DND-41 (cell line): ENCODE measurements at places on chromosomes 11 and 22.

DNA sequence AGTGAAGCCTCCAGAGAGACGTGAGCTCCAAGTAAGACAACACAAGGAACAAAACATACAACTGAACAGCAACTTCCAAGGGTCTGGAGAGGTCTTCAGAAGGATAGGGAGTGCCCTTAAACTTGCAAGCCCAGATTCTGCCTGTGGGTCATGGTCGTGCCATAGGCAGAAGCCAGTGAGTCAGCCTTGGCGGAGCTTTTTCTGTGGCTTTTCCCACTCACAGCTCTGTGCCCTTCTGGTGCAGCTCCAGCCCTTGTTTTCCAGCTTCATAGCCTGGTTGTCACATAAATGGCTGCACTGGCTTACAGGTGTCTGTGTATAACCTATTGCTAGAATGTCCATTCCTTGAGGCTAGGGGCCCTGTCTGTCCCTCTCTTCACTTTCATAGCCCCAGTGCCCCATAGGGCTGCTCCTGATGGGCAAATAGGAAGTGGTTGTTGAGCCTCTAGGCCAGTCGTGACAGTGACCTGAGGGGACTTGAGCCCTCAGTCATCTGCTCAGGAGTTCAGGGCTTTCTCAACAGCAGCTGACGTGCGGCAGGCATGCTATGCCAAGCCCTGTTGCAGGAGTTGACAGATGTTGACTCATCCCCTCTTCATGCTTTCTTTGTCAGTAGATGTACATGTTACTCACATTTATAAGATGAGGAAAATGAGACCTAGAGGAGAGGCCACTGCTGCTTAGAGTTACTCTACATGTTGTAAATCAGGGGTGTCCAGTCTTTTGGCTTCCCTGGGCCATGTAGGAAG is 7.4 kb downstream of the MED15 start:
- DNase-seq = no peak

- no peak for DNase-seq
These were observed 17.1 kb upstream of the DGKZ start for GRCh38 chr11:46330154-46330553.

GRCh38 chr11:33967451-33967850 is 75.6 kb upstream of the LMO2 start:
- DNase-seq = no peak

DNA sequence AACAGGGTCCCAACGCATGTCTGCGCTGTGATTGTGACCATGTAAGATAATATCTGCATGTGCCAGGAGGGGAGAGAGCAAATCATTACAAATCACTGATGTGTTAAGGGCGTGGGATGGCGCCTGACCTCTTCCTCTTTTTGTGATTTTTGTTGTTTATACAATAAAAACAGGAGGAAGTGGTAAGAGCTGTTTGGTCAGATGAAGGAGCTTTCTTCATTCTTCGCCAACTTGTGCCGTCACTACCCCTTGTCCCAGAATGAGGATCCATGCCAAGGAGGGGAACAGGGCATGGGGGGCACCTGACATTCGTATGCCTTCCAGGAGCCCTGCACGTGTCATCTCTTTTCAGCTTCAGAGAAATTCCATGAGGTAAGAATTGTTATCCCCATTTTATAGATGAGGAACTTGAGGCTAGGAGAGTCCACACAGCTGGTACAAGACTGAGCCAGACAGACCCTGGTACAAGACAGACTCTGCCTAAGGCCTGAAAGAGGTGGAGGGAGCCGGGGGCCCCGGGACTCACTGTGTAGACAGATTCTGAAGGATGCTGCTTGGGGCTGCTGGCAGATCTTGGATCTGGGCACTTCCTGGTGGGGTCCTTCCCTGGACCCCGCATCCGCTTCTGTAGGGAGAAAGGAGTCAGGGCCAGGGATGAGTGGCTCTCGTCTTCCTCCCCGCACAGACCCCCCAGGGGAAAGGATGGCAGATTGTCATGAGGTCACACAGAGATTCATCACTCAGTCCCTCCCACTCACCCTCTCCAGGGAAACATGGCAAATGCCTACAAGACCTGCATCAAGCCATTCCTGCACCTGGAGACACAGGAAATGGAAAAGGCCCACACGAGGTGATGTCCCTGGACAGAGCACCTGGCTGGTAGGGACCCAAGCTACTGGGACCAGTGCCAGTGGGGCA is 34.6 kb downstream of the NFAM1 start:
- no peak for DNase-seq

GRCh38 chr22:34370711-34371110 is 450.4 kb upstream of the LARGE1 start:
- DNase-seq = no peak

- peak; percentile 77 for DNase-seq
These were observed 36.2 kb downstream of the TBC1D22A start for GRCh38 chr22:46798366-46799350.

- DNase-seq = no peak
These were observed 2.8 kb downstream of the AAMDC start for GRCh38 chr11:77823775-77824174.
